Upper lobe of left lung (tissue), 6 donors: ENCODE measurements at places on chromosomes 7 and 10. TPM values are rescaled to one million over a fixed set of nuclear protein-coding genes. Genes with fewer than 3 reads are reported as not detected.

DNA sequence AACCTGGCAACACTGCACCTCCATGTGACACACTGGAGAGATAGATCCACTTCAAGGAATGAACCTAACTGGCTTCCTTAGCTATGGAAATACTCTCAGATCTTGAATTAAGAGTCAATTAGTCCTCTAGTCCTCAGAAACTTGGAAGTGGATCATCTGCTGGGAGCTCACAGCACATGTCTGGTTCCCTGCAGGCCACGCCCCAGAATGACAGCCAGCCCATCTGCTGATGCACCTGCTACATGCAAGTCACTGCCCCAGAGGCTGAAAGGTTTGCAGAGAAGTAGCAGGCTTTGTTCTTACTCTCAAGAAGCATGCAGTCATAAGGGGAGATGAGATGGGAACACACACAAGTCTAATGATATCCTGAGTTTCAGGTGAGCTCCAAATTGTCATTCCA is 275.9 kb downstream of the SKAP2 start:
- no peak for DNase-seq

DNA sequence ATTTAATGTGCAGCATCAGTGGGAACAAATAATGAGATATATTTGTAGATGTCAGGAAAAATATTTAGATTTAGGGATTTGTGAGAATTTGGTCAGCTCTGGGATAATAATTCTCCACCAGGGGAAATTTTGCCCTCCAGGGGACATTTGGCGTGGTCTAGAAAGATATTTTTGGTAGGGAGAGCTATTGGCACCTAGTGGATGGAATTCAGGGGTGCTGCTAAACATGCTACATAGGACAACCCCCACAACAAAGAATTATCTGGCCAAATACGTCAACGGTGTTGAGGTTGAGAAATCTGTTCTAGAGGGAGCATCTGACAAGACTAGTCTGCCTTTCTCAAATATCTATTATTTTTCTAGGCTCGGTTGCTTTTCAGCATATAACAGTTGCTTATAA is 2.1 kb downstream of the ADK start:
- DNase-seq, result no peak

GRCh38 chr10:32961895-32962369 is 3.9 kb upstream of the ITGB1 start:
- DNase-seq, result no peak

DNA sequence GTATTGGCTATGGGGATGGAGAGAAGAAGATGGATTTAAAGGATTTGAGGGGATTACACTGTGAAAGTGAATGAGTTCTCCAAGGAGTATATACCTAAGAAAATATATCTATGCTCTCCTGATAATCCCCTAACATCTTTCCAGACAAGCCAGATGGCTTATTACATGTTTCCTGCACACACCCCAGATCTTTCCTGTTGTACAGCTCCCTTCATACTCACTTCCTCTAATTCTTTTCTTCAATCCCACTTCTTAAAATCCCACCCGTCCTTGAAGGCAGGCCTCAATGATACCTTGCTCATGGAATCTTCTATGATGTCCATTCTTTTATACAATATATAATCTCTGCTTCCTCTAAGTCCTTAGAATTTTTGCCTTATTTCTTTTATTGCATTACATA is 317.2 kb upstream of the DGKB start:
- no peak for DNase-seq

DNA sequence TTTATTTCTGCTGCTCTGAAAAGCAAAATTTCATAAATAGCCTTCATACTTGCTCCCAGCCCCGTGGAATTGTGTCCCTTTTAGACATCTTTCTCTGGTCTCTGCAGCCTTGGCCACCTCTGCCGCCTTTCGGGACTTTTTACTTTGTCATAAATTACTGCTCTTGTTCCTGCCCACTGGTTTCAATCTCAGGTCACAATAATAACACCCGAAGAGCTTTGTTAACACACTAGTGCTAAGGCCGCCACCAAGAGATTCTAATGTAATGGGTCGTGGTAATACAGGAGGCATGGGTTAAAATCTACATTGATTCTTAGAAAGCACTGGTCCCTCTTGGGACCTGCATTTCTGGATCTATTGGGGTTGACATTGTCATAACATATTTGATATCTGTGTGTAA is 276.0 kb upstream of the VWC2 start:
- DNase-seq, result no peak

GRCh38 chr7:90931986-90932916 is 332.0 kb upstream of the FZD1 start:
- DNase-seq, result no peak

Gene SFRP5
- total RNA-seq, result 3.9 TPM

DNA sequence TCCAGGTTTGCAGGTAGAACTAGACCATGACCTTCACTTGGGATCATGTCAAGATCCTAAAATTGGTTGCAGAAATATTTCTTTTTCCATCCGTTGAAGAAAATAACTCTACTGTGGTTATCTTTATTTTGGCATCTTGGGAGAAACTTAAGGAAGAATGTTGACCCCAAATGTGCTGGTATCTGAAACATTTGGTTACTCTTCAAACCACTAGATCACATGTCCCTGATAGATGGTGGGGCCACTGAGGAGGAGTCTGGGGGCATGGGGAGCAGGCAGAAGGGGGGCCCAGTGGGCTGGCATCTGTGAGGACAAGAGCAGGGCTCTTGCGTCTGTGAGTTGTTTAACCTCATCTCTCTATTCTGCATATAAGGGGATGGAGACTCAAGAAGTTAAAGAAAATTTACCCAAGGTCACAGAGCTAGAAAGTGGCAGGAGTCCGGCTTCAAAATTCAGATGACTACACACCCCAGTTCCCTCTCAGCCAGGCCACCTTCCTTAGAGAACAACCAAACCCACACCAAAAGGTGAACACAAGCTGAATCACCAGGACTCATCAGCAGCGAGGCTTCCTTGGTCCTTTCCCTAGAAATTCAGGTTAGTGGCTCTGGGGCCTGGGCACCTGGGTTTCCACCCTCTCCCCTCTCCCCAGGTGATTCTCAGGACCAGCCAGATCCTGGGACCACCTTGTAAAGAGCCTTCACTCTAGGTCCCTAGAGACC is 40.6 kb upstream of the SRGN start:
- no peak for DNase-seq

DNA sequence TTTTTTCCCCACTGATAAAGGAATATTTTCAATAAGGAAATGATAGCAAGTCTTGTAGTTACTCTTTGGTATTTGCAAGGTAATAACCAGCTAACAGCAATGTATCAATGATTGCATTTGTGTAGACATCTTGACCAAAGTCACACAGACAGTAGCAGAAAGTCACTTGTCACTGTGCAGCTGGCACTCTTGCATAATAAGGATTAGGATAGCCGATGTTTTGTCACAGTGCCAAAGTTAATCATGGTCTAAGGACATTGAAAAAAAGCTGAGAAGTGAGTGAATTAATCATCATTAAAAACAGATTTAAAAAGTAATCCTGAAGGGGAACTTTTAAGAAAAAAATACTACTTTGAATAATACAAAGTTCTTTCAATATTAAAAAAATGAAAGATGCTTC is 834.3 kb upstream of the C7orf33 start:
- no peak for DNase-seq

GRCh38 chr7:2355705-2356008 is 1.0 kb downstream of the EIF3B start:
- DNase-seq, result no peak
